PC-9 (cell line): ENCODE measurements at places on chromosomes 1 and 21. TPM values are rescaled to one million over a fixed set of nuclear protein-coding genes. Genes with fewer than 3 reads are reported as not detected.

DNA sequence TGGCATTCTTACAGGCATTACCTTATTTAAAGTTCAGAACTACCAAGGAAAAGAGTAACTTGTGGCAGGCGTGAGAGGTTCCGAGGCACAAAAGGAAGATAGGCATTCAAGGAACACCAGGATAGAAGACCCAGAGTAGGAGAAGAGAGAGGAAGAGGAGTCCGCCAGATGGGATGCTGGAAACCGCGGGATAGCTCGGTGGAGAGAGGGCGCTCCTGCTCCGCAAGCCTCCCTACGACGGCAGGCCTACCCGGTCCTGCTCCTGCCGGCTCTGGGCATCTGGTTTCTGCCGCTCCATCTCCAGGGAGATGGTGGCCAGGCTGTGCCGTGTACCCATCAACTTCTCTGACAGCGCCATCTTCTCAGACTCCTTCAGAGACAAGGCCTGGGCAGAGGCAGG, 5.4 kb upstream of the NBPF1 start:
- no peak for DNase-seq

- no peak for DNase-seq
Observed at GRCh38 chr1:11746795-11747487, 11.0 kb downstream of the AGTRAP start.

The SLAMF1 gene
- total RNA-seq = not detected in 2 replicates

- DNase-seq = no peak
Observed at GRCh38 chr1:236834876-236835275, 39.8 kb downstream of the MTR start.

GRCh38 chr1:5191470-5191869, 537.1 kb downstream of the AJAP1 start:
- DNase-seq = no peak

The VAV3 gene
- 0.63 and 1.7 TPM in 2 replicates for total RNA-seq

The GPR61 gene
- total RNA-seq = not detected in 2 replicates

GRCh38 chr1:205593532-205593931, 38.3 kb downstream of the ELK4 start:
- DNase-seq = no peak

- DNase-seq = no peak
Observed at GRCh38 chr1:208000504-208000903, 89.6 kb upstream of the CD34 start.

The KIFAP3 gene
- 9.7 and 13.5 TPM in 2 replicates for total RNA-seq

GRCh38 chr1:6440198-6441126, 15.9 kb downstream of the ESPN start:
- DNase-seq = peak; percentile 81

The SYNC gene
- 2.1 and 2.8 TPM in 2 replicates for total RNA-seq

DNA sequence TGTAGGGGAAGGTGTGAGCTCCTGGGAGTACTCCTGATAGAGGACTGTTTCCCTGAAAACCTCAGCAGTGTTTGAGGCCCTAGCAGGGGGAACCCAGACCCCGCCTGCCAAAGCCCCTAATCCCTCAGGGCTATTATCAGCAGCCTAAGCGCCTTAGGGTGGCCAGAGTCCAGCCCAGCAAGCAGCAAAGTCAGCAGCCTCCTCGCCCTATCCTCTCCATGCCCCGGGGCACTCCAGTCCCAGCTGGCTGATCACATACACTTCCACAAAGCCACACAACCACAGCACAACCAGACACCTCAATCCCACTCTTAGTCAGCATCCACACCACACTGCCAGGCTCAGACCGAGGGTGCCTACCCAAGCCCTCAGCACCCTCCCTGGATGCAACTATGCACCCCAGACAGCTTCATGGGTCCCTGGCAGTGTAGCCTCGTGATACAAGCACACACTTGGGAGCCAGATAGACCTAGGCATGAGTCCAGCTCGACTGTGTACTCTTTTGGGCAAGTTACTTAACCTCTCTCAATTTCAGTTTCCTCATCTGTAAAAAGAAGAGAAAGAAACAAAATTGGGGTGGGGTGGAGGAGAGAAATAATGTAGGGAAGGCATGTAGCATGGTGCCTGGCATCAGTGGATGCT, 7.1 kb downstream of the IGSF9 start:
- DNase-seq = no peak

The RORC gene
- 0.35 and 0.70 TPM in 2 replicates for total RNA-seq

The BMP8B gene
- 2.4 TPM in 2 replicates for total RNA-seq

The SHE gene
- total RNA-seq = not detected in 2 replicates

The LCE1D gene
- total RNA-seq = not detected in 2 replicates

DNA sequence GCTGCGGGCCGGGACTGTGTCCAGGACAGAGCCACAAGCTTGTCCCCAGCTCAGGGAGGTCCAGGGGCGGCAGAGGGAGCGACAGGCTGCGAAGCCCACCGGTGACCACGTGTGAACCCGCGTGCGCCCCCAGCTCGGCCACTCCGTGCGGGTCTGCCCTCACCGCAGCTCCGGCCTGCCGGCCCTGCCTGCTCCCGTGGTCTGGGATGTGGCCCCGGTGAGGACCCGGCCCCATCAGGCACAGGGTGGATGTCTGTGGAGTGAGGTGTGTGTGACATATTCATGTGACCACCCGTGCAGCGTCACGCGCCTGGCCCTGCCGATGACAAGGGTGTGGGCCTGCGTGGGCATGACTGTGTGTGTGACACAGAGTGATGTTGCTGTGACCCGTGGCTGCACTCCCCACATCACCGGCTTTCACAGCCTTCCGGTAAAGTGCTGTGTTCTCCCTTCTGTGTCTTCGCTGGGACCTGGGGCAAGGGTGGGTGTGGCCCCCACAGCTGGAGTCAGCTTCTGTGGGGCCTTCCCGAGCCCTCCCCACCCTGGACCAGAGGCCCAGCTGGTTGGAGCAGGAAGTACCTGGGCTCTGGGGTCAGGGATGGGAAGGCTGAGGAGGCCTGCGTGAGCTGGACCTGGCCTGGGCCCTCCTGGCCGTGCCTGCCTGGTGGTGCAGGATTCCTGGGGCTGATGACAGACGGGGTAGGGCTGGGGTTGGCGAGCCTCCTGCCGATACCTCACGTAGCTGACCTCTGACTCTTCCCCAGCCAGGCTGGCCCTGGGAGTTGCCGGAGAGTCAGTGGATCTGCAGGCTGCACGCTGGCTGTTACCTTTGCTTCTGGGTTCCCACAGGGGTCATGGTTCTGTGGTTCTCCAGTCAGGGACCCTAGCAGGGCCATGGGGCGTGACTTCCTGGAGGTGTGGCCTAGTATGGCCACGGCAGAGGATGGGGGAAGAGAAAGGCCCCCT, 4.1 kb downstream of the RNF223 start:
- DNase-seq = peak; percentile 88
